Mucosa of descending colon (tissue), 3 donors: ENCODE measurements at places on chromosomes 13 and 19.

- DNase-seq: peak; percentile 22
Measured at GRCh38 chr13:99506634-99507033, 5.4 kb downstream of the TM9SF2 start.

DNA sequence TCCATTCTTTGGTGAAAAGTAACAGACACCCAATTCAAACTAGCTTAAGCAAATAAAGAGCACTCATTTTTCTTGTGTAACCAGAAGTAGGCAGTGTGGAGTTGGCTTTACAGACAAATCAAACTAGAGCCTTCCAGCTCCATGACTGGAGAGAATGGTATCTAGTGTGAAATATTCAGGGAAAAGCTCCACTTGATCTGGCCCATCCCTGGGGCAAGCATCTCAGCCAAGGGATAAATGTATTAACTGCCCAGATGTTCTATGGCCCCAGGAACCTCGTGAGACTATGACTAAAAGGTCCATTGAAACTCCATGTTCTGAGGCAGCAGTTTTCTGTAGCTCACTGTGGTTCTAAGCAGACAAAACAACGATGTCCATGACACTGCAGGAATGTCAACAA is 49.9 kb downstream of the TBC1D4 start:
- no peak for DNase-seq

DNA sequence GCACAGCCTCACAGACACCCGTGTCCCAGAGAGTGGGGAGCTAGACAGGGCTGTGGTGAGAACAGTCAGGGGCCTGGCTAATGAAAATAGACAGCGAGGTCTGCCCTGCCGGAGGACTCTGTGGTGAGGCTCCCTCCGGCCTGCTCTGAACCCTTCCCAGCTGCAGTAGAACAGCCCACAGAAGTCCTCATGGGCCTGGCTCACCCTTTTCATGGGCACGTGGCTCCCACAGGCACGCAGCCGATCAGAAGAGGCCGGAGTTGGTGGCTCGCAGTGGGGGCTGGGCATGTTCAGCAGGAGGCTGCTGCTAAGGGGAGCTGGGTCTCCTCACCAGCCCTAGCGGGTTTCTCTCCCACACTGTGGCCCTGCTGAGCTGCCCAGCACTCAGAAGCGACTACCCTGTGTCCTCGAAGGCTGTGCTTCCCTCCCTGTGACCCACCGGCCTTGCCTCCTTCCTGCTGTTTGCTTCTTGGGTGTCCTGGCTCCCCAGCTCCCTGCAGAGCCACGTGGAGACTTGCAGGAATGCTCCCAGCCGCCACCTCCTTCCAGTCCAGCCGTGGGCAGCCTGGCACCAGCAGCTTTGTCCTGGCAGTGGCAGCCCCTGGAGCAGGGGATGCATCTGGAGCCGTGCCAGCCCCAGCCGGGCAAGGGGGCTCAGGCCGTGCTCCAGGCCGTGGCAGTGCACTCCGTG is 138.7 kb downstream of the KDM4B start:
- no peak for DNase-seq

DNA sequence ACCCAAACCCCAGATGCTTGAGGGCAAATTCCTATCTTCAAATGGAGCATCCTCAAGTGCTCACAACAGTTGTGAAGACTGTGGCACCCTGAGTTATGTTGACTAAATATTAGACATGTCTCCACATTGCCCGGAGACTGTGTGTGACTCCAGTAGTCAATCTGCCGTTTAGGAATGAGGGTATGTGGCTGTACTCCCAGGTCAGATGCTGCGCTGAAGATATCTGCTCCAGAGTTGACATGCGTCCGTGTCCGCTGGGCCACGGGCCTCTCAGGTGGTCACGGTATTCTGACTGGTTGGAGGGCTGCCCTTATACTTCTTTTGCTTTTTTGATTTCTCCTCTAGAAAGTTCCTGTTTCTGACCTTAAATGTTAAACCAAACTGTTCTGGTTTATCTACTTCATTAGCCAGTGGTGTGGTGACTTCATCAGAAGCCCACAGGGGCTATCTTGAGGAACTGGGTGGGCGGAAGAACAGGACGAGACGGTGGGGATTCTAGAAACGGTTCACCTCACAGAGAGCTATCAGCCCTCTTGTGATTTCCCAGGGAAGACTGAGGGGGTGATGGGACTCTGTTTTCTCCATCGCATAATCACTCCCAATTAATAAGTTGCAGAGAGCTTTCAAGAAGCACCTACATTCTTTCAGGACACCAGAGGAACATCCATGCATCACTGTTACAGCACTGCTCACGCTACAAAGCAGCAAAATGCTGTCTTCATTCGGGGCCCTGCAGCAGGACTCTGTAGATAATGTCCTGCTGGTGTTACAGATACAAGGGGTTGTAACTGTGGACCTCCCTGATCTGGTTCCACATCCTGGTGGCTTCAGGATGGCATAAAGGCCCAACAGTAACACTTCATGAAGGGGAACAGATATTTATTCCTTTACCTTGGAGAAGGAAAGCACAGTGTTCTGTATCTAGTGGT is 1.3 kb upstream of the LCP1 start:
- DNase-seq: no peak

- DNase-seq: no peak
Measured at GRCh38 chr19:47797996-47798903, 6.1 kb downstream of the TPRX1 start.

DNA sequence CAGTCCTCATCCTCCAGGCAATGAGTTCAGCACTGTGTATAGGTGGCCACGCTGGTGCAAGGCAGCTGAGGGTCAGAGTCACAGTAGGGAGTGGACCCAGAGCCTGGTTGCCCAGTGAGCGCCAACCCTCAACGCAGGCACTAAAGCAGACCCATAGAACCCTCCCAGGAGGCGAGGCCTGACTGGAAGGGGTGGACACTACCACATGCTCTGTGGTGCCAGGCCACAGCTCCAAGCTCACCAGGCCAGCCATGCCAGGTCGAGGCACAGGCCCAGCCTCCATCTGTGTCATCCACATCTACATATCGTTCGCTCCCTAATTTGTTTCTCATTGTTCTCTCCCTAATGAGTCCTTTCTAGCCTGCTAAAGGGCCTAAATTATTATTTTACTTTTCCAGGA is 165.8 kb upstream of the GPR12 start:
- DNase-seq: no peak

DNA sequence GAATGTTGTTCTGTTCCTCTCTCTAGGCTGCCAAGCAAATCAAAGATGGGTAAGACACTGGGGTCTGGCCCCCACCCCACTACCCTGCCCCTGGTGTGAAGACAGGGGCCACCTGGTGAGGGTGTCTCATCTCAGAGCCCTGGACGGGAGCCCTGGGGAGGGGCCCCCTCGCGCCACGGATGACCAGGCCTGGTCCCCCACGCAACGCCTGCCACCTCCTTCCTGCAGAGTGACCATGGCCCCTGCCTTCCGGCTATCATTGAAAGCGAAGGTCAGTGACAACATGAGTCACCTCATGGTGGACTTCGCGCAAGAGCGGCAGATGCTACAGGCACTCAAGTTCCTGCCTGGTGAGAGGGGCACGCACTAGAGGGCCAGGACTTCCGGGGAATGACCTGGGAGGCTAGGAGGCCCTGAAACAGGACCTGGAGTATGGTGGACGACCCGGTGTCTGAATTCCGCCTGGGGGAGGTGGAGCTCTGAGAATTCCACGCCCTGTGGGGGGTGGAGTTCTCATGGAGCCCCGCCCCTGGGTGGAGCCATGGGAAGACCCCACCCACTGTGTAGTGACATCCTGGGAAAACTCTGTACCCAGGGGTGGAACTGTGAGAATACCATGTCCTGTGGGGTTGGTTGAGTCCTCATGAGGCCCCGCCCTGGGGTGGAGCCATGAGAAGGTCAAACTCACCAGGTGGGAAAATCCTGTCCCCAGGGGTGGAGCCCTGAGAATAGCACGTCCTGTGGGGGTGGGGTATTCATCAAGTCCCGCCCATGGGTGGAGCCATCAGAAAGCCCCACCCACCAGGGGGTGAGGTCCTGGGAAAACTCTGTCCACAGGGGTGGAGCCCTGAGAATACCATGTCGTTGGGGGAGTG is 6.1 kb downstream of the FSD1 start:
- DNase-seq: peak; percentile 50

- no peak for DNase-seq
Measured at GRCh38 chr13:103515410-103515809, 449.2 kb upstream of the SLC10A2 start.

DNA sequence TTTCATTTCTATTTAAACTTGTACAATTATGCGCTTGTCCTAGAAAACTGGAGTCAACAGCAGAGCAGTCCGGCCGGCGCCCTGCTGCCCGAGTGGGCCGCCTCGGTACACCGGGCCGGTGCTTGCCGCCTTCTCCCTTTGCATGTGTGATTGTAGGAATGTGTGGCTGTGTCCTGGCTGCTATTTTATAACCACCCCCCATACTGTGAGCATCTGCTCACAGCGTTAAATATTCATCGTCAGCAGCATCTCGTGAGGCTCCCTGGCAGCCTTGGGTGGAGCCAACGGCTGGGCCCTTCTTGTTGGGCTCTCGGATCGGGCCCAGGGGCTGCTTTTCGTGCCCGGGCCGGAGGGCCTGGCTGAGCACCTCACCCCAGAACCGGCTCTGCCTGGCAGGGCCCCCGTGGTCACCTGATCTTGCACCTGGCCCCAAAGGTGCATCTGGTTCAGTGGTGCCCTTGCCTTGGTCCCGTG is 10.6 kb downstream of the PIAS4 start:
- no peak for DNase-seq

DNA sequence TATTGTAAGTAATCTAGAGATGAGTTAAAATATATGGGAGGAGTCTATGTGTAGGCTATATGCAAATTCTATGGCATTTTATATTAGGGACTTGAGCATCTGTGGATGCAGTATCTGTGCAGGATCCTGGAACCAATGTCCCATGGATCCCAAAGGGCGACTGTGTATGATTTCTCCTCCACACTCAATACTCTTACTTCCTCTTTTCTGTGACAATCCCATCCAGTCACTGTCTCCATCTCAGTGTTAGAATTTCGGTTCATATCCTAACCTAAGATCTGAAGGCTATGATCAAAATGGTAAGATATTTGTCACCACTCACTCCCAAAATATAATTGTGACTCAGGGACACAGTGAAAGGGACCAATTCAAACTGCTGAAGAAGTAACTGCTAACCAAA is 15.1 kb upstream of the ZNF599 start:
- DNase-seq: no peak

DNA sequence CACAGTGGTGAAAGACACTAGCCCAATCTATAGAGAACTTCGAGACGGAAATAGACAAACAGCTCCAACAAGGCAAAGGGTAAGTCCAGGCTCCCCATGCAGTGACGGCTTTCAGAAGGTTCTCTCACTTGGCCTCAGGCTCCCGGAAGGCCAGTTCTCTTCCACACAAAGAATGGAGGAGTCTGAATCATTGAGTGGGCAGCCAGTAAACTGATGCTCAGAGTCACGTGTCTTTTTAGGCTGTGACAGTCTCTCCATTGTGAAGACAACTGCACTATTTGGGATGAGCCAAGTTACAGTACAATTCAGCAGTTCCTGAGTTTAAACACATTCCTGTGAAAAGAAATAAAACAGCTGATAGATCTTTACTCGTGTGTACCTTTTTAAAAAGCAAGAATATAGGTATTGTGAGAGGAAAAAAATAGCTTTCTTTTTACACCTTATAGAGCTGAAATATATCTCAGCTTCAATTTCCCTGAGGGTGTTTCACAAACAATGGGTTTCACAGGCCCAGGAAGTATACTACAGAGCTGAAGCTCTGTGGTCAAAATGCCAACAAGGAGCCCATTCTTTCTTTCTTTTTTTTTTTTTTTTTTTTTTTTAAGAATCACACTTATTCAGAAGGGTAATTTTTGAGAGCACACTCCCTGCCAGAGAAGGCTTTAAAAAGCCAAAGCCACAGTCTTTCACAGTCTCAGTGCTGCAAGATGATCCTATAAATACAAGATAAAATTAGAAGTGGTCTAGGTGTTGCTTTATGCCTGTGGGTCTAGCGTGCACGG is 135.1 kb downstream of the FREM2 start:
- DNase-seq: no peak

- peak; percentile 54 for DNase-seq
Measured at GRCh38 chr13:30346153-30346788, 38.9 kb upstream of the KATNAL1 start.

- DNase-seq: no peak
Measured at GRCh38 chr13:113419531-113420193, 33.6 kb downstream of the ADPRHL1 start.

DNA sequence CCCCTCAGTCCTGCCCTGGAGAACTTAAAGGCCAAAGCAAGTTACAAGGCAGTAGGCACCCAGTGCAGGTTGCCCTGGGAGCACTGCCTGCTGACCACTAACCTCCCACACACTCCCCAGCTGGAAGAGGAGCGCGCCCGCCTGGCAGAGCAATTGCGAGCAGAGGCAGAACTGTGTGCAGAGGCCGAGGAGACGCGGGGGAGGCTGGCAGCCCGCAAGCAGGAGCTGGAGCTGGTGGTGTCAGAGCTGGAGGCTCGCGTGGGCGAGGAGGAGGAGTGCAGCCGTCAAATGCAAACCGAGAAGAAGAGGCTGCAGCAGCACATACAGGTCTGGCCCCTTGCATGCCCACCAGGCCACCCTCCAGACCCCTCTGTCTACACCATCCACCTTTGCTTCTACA is 61.1 kb downstream of the KCNC3 start:
- DNase-seq: no peak

DNA sequence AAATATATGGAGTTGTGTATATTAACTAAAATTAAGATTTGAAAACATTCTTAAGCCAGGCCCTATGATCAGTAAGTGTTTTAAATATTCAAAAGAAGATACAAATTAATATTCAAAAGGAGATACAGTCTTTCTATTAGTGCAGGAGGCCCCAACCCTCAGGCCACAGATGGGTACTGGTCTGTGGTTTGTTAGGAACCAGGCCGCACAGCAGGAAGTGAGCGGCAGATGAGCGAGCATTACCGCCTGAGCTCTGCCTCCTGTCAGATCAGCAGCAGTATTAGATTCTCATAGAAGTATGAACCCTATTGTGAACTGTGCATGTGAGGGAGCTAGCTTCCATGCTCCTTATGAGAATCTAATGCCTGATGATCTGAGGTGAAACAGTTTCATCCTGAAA is 232.9 kb downstream of the FOXO1 start:
- DNase-seq: peak; percentile 38

DNA sequence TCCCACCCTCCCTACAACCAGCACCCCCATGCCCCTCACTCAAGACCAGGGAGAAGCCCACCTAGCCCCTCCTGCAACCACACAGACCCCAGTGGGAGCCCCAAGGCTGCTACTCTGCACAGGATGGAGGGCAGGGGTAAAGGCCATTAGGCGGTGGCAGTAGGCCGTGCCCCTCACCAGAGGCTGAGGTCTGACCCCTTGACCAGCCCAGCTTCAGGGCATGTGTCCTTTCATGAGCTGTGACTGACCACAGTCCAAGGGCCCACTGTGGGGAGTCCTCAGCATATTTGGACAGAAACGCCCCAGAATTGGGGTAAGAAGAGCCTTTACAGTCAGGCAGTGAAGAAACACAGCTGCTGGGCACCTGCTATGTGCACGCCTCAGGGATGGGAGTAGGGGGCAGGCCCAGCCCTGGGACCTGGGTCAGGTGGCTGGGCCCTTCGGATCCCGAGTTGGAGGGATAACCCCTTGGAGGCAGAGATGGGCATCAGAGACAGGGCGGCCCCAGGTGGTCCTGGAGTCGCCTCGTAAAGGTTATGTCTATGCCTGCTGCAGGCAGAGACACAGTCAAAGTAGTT is 1.7 kb upstream of the RPS5 start:
- DNase-seq: no peak

GRCh38 chr19:53388168-53388567 is 6.8 kb upstream of the ZNF765 start:
- no peak for DNase-seq
